SHP77 treated with DMSO at 0.1 percent for 48 hours (cell line): ENCODE measurements at places on chromosomes 5 and 9.

DNA sequence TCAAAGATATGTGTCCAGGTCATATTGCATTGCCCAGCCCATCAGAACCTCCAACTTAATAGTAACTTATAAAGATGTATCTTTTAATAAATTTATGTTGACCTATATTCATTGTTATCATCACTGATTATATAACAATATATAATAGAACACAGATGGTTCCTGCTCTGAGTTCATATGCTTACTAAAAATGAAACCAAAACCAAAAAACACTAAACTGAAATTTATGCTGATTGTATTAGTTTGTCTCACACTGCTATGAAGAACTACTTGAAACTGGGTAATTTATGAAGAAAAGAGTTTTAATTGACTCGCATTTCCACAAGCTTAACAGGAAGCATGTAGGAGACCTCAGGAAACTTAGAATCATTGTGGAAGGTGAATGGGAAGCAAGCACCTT, 462.5 kb upstream of the TYRP1 start:
- DNase-seq, result no peak

DNA sequence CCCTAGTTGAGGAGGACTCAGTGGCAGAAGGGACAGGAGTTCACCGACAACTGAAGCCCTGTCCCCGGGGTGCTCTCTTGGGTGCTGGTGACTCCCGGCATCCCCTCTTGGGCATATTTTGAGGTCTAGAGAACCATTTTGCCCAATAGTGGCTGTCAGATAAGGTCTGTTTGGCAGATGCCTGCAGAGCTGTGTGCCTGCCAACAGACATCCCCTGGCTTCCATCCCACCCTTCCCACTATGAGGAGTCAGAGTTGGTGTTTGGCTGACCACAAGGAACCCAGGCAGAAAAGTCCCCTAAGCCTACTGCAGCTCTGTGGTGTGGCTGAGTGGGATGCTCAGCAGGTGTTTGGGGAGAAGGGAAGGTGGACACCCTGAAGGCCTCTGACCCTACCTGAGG, 207.0 kb downstream of the AUH start:
- no peak for DNase-seq

DNA sequence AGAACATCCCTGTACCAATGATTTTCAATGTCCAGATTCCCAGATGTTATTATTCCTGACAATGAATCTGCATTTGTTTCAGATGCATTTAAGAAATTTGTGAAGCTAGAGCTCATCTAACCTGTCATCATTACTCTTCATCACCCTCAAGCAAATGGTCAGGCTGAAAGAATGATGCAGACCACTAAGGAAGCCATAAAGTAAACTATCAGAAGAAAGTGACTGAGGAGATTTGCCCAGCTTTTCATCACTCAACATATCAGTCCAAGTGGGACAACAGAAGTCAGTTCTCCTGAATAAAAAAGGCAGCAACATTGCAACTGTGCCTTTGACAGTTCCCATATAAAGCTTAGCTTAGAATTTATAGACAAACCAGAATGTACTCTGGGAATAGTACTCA, 419.9 kb downstream of the PDE4D start:
- DNase-seq, result no peak

DNA sequence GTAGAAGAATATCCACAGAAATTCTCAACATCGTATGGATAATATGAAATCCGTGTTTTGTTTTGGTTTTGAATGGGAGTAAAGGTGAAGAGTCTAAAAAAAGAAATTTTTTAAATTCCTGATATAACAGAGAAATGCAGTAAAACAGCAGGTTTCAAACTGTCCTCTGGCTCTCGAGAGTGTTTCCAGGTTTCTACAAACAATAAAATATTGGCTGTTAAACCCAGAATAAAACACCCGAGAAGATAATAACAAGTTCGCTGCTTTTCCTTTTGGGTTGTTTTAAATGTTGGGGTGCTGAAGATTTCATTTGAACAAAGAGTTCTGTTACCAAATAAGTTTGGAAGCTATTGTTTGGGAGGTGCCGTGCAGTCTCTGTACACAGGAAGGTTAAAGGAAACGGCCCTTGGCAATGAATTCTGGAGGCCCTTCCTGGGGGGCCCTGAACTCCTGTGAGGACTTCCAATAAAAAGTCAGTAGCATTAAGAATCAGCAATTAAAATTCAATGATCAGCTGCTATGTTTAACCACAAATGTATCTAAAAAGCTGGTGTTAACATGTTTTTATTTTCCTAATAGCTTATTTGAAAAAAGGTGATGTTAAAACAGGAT, 215.8 kb downstream of the TSSK1B start:
- DNase-seq, result no peak

- DNase-seq, result no peak
Observed at GRCh38 chr9:135522137-135522877, 1.1 kb downstream of the LCN1 start.

- DNase-seq, result no peak
Observed at GRCh38 chr5:107418071-107418470, 252.7 kb downstream of the EFNA5 start.
